Activated naive CD4-positive, alpha-beta T cell treated with anti-CD3 and anti-CD28 coated beads, Interleukin-2, amount 50 U/mL, for 16 hours (primary cell): ENCODE measurements at places on chromosomes 7 and 10.

DNA sequence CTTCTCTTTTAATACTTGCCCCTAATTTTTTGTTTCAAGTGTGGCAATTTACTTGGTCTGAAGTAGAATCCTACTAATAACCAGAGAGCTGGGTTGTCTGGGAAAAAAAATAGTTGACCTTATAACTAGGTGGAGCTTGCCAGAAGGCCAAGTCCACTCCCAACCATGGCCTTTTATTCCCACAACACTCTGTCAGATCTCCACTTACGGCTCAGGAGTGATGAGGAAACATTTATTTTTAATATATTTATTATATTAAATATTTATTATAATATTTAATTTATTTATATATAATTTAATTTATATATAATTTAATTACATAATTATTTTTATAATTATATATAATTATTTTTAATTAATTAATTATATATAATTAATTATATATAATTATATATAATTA is 58.8 kb downstream of the TSPAN12 start:
- DNase-seq = no peak

DNA sequence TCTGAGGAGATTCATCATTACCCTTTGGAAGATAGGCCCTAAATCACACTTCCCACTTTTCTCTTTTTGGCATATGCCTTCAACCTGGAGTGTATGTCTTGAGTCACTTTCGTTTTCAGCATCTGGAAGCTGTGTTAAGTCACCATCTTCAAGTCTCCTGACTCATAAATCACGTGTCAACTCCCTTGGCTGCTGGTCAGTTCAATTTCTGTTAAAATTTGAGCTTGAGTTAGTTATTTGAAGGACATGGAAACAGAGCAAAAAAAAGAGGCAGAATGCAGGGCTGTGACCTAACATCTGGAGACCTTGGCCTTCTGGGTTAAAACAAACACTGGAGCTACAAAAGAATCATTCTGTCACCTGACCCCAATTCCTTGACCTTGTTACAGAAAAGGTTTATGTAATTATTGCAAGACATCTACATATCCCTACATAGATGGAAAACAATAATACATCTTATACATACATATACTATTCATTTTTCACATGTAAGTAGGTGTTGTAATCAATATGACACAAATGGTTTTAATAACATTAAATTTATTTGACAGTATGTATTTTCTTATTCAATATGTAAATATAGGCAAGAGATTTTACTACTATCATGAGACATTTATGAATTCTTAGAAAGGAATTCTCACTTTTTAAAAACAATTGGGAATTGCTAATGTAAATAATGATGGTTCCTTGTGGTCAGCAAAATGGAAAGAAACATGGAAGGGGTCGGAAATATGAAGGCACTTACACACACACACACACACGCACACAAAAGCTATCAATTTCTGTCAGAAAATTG is 169.7 kb upstream of the PHYHIPL start:
- no peak for DNase-seq

DNA sequence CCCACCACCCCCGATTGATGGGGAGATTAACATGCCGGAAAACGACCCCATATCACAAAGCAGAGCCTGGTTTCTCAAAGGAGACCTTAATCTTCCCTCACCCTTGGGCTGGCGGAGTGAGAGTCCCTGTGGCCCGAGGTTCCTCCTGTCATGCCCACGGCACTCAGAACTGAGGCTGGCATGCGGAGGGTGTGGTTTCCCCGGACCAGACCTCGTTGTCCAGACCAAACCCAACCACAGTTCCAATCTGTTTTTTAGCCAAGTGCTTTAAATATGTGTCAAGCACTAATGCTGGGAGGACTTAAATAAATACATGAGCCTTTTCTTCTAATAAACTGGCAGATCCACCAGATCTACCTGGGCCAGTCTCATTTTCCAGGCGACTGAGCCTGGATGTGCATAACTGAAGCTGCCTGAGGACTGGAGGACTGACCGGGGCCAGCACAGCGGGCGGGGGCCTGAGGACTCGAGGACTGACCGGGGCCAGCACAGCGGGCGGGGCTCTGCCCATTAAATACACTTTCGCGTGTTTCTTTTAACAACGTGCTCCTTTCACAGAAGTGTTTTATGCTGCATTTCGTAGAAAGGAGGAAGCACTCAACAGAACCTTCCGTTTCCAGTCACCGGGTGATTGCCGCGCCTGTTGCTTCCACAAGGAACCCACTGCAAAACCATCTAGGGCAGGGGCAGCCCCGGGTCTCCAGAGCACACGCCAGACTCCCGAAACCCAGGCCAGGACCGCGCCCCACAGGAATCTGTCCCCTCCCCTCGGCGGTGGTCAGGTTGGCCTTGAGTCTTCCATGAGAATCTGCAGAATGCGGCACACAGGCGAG is 334.6 kb downstream of the PTPRN2 start:
- DNase-seq = no peak

GRCh38 chr7:101466871-101467270 is 104.2 kb downstream of the COL26A1 start:
- no peak for DNase-seq

DNA sequence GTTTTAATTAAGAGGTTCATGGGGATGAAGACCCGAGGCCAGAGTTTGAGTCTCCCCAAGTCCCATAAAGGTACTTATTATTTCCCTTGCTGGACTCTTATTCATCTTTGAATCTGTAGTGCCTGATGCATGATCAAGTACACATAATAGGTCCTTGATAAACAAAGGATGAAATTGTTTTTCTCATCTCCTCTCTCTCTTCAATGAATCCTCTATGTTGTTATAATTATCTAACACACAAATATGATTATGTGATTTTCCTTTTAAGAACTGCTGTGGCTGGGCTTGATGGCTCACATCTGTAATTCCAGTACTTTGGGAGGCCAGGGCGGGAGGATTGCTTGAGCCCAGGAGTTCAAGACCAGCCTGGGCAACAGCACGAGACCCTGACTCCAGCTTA is 117.7 kb downstream of the BAMBI start:
- DNase-seq = no peak

- no peak for DNase-seq
These were observed 296.0 kb downstream of the BBS9 start for GRCh38 chr7:33425395-33425794.

DNA sequence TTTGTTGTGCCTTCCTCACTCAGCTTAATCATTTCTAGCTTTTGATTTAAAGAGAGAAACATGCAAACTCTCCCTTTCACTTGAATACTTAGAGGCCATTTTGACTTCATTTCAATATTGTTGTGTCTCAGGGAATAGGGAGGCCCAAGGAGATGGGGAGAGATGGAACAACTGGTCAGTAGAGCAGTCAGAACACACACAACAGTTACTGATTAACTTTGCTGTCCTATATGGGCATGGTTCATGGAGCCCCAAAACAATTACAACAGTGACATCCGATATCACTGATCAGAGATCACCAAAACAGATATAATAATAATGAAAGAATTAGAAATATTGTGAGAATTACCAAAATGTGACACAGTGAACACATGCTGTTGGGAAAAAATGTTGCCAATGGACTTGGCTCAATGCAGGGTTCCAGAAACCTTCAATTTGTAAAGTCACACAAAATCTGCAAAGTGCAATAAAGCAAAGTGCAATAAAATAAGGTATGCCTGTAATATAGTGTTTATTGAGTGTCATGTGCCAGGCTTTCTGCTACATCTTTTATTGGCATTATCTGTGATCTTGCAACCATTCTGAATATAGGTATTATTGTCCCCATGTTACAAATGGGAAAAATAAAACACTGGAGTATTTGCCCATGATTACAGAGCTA is 38.2 kb downstream of the CCDC71L start:
- no peak for DNase-seq

- DNase-seq = no peak
These were observed 111.6 kb downstream of the SGMS1 start for GRCh38 chr10:50512214-50512595.
